Naive thymus-derived CD8-positive, alpha-beta T cell (primary cell): ENCODE measurements at places on chromosomes 11 and 22.

DNA sequence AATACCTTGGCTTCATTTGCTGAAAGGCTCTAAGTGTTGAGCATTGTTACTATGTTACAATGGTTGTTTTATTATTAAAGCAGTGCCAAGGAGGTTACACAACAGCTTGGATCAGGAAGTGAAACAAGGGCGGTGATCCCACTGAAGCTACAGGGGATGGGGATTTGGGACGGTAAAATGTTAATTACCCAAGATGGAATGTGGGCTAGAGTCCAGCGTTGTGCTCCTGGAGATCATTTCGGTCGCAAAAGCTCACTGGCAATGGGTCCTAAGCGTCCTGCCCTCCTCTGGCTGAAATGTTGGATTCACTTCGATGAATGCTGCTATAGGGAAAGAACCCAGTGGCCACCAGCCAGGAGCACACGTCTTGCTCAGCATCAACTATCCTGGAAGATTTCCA lies 48.3 kb downstream of the FAM83F start:
- peaks cover 34% of the 10 kb centered on the region for H3K4me1 ChIP-seq
- peaks cover 16% of the 10 kb centered on the region for H3K27me3 ChIP-seq
- H3K27ac ChIP-seq, result peak overlapping the region; percentile 100

DNA sequence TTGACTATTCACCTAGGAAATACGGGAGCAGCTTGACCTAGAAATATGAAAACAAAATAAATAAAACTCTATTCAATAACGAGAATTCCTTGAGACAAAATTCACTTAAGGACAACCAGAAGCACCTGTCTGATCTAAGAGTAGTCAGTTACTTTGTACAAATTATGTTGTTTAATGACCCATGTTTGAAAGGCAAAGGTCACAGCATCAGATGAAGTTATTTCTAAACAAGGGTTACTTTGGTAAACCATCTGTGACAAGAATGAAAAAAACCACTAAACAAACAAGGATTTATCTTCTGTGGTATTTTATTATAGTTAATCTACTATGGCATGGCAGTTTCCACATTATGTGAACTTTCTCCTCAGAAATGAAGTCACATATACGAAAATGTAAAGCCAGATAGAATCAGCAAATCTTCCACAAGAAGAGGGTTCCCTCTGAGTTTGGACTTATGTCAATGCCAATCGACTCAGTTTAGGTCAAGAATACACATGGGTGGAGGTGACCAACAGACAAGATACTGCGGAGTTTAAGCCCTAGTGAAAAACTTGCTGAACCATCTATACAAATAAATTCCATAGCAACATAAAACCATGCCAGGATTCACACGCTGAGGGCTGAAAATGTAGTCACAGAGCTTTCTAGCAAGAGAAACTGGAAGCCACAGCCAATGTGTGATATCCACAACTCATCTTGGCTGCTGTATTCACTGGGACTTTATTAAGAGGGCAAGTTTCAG lies 53.4 kb downstream of the NCAPD3 start:
- no peaks in the 10 kb centered on the region for H3K4me1 ChIP-seq
- DNase-seq, result no peak
- no peak overlapping the region for H3K4me3 ChIP-seq
- no peak overlapping the region for H3K27ac ChIP-seq
- peaks cover 15% of the 10 kb centered on the region for H3K36me3 ChIP-seq

- peak; percentile 49 for DNase-seq
- H3K27ac ChIP-seq, result peak overlapping the region; percentile 93
- H3K36me3 ChIP-seq, result no peaks in the 10 kb centered on the region
- H3K4me1 ChIP-seq, result peaks cover 57% of the 10 kb centered on the region
- H3K27me3 ChIP-seq, result no peaks in the 10 kb centered on the region
Observed at GRCh38 chr22:38316364-38317121, 690 bp downstream of the CSNK1E start.

GRCh38 chr22:28647216-28647615 lies 32.4 kb downstream of the TTC28 start:
- H3K36me3 ChIP-seq, result no peaks in the 10 kb centered on the region
- no peaks in the 10 kb centered on the region for H3K4me1 ChIP-seq
- H3K4me3 ChIP-seq, result no peak overlapping the region
- no peak overlapping the region for H3K27ac ChIP-seq
- peaks cover 46% of the 10 kb centered on the region for H3K27me3 ChIP-seq
- no peak for DNase-seq

DNA sequence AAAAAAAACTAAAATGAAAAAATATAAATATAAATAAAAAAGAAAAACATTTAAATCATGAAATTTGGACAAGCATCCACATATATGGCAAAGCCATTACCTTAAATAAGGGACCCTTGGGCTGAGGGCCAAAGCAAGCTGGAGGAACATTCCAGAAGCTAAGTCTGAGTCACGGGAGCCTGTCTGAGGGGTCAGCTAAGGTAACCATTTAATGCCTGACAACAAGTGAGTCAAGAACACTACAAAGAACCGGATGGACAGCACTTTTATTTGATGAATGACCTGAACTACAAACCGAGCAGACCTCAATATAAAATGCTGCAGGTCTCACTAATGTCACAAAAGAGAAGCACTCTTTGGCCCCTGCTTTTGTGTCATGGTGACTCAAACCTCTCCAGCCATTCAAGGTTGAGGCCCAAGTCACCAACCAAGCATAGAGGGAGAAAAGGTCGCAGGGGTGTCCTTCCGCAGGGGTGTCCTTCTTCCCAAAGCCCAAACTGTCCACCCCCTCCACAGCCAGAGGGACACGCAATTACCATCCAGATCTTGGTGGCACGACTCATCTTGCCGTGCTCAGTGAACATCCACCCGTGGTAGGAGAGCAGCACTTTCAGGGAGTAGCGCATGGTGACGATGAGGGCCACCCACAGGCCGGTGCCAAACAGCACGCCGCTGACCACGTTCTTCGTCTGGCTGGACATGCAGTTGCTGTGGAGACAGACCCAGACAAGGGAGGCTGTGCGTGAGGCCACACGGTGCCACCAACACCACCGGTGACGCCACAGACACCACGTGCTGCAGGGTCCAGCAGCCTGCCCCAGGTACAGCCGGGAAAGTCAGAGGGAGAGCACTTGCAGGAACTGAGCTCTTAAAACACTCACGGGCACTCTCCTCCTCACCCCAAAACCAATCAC lies 34.5 kb downstream of the CPT1A start:
- H3K4me3 ChIP-seq, result no peak overlapping the region
- no peaks in the 10 kb centered on the region for H3K27me3 ChIP-seq
- peaks cover 59% of the 10 kb centered on the region for H3K36me3 ChIP-seq

GRCh38 chr11:130100381-130101095 lies 30.8 kb downstream of the APLP2 start:
- H3K27ac ChIP-seq, result no peak overlapping the region
- H3K4me3 ChIP-seq, result no peak overlapping the region
- DNase-seq, result no peak
- no peaks in the 10 kb centered on the region for H3K27me3 ChIP-seq
- H3K4me1 ChIP-seq, result peaks cover 46% of the 10 kb centered on the region

- H3K36me3 ChIP-seq, result peaks cover 10% of the 10 kb centered on the region
- H3K4me3 ChIP-seq, result no peak overlapping the region
- H3K4me1 ChIP-seq, result peaks cover 44% of the 10 kb centered on the region
- no peaks in the 10 kb centered on the region for H3K27me3 ChIP-seq
- H3K27ac ChIP-seq, result no peak overlapping the region
Observed at GRCh38 chr11:63993100-63993499, 6.9 kb downstream of the OTUB1 start.

DNA sequence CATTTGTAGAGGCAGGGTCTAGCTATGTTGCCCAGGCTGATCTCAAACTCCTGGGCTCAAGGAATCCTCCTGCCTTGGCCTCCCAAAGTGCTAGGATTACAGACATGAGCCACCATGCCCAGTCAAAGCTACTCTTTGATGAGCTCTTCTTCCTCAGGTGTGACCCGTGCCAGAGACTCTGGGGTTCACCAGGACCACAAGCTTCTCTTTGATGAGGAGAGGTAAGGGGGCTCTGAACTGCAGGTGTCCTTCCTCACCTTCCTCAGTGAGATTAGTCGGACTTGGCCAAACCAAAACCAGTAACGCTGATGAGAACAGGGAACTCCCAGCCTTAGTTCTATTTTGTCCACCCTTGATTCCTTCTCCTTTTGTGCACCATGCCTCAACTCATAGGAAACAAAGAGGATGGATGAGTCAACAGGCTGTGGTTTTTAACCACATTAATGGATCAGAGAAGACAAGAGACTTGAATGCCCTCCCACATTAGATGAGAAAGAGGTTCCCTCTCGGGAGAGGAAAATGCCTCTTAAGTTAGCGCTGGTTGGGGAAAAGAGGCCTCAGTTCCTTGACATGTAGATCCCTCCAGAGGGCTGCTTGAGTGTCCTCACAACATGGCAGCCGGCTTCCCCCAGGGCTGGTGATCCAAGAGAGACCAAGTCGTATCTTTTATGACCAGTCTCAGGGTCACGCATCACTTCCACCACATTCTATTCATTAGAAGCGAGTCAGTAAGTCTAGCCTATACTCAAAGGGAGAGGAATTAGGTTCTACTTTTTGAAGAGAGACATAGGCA lies 25.7 kb upstream of the CTR9 start:
- H3K4me3 ChIP-seq, result no peak overlapping the region
- peaks cover 6% of the 10 kb centered on the region for H3K27me3 ChIP-seq
- peak overlapping the region; percentile 41 for H3K27ac ChIP-seq
- H3K4me1 ChIP-seq, result peaks cover 16% of the 10 kb centered on the region

- H3K4me1 ChIP-seq, result peaks cover 6% of the 10 kb centered on the region
- peak; percentile 55 for DNase-seq
- H3K27me3 ChIP-seq, result peaks cover 5% of the 10 kb centered on the region
- no peak overlapping the region for H3K4me3 ChIP-seq
- peaks cover 1% of the 10 kb centered on the region for H3K36me3 ChIP-seq
- no peak overlapping the region for H3K27ac ChIP-seq
Observed at GRCh38 chr11:61477727-61478148, 30.8 kb upstream of the LRRC10B start.

- H3K4me1 ChIP-seq, result no peaks in the 10 kb centered on the region
- H3K27ac ChIP-seq, result no peak overlapping the region
- H3K27me3 ChIP-seq, result no peaks in the 10 kb centered on the region
- no peak for DNase-seq
- no peaks in the 10 kb centered on the region for H3K36me3 ChIP-seq
- H3K4me3 ChIP-seq, result no peak overlapping the region
Observed at GRCh38 chr22:36938028-36938425, 24.6 kb downstream of the CSF2RB start.

- peaks cover 10% of the 10 kb centered on the region for H3K27me3 ChIP-seq
- no peak overlapping the region for H3K27ac ChIP-seq
- DNase-seq, result no peak
- no peaks in the 10 kb centered on the region for H3K36me3 ChIP-seq
- peaks cover 16% of the 10 kb centered on the region for H3K4me1 ChIP-seq
- H3K4me3 ChIP-seq, result peak overlapping the region; percentile 70
Observed at GRCh38 chr11:45886816-45887520, 1.5 kb downstream of the MAPK8IP1 start.

DNA sequence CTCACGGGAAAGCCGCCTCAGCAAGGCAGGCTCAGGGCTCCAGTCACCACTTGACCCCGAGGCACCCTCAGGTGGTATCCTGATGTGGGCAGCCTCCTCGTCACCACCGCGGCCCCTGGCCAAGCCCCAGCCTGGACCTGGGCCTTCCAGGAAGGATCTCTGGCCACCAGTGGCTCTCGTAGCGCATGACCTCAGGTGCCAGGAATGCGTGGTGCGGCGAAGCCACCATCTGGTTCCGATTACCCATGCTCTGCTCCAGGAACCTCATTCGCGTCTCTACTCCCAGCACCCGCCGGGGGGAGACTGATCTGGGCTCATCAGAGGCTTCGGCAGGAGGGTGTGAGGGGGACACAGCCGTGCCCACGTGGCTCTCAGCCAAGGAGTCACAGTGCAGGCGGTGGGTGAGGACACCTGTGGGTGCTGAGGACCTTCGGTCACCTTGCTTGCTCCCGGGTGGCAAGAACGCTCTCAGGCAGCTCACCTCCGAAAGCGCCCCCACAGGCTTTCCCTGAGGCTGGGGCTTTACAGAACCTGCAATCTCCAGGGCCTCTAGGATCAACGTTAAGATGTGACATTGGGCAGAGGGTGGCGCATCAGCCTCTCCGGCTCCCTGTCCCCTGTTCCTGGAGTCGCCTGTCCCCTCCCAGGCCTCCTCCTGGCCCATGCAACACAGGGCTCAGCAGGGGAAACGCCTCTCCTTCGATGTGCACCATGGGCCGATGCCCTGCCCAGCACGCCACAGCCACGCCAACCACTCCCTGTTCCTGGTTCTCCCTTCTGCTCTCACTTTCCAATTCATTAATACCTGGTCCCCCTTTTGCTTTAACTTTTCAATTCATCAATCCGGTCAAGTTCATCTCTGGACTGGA lies 39.0 kb downstream of the TBX1 start:
- no peak for DNase-seq
- H3K4me1 ChIP-seq, result peaks cover 15% of the 10 kb centered on the region
- no peak overlapping the region for H3K27ac ChIP-seq
- no peaks in the 10 kb centered on the region for H3K27me3 ChIP-seq
- no peak overlapping the region for H3K4me3 ChIP-seq
- H3K36me3 ChIP-seq, result peaks cover 12% of the 10 kb centered on the region

DNA sequence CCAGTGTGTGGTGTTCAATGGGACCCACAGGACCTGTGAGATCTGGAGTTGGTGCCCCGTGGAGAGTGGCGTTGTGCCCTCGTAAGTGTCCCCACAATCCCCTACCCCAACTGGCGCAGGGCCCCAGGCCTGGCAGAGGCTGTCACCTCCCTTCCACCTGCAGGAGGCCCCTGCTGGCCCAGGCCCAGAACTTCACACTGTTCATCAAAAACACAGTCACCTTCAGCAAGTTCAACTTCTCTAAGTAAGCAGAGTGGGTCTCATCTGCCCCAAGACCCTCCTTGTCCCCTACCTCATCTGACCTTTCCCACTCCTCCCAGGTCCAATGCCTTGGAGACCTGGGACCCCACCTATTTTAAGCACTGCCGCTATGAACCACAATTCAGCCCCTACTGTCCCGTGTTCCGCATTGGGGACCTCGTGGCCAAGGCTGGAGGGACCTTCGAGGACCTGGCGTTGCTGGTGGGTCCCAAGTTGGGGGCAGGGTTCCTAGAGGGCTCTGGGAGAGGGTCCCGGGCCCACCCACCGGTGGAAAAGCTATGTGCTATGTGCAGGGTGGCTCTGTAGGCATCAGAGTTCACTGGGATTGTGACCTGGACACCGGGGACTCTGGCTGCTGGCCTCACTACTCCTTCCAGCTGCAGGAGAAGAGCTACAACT lies 8.1 kb downstream of the P2RX6 start:
- no peaks in the 10 kb centered on the region for H3K27me3 ChIP-seq
- H3K27ac ChIP-seq, result no peak overlapping the region

DNA sequence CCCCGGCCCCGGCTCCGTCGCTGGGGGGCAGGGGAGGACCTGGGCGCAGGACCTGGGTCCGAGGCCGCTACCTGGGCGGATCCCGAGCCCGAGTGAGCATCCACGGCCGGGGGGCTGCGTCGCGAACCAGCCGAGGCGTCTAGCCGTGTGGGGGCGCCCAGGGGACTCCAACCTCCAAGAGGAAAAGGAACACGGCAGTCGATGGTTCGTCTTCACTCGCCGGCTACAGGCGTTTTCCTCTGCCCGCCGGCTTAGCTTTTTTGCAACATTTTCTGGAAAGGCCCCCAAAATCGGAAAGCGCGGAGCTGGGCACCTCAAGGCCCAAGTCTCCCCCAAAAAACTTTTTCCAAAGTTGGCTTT lies 666 bp downstream of the PDGFB start:
- peaks cover 11% of the 10 kb centered on the region for H3K36me3 ChIP-seq
- no peak overlapping the region for H3K27ac ChIP-seq
- peak overlapping the region; percentile 81 for H3K4me3 ChIP-seq
- peaks cover 19% of the 10 kb centered on the region for H3K27me3 ChIP-seq
